SHP77 treated with DMSO at 0.1 percent for 48 hours (cell line): ENCODE measurements at places on chromosomes 1 and 21.
A peak's percentile ranks its signal among the peaks of the same experiment; 100 is the strongest.

- DNase-seq = no peak
These were observed 71.9 kb downstream of the SCCPDH start for GRCh38 chr1:246795906-246796694.

DNA sequence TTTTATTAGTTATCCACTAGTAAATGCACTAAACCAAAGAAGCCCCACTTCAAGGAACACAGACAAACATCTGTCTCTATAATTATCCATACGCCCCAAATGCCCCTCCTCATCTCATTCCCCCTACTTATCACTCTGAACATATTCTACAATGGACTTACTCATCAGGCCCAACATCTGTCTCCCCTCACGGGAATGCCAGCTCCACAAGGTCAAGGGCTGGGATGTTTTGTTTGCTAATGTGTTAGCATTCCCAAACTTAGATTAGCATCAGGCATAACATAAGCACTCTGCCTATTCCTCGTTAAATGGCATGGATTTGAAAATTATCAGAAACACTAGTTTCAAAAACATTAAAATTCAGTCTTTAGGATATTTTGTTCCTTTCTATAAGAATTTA lies 279.5 kb downstream of the DSCAM start:
- DNase-seq = no peak

DNA sequence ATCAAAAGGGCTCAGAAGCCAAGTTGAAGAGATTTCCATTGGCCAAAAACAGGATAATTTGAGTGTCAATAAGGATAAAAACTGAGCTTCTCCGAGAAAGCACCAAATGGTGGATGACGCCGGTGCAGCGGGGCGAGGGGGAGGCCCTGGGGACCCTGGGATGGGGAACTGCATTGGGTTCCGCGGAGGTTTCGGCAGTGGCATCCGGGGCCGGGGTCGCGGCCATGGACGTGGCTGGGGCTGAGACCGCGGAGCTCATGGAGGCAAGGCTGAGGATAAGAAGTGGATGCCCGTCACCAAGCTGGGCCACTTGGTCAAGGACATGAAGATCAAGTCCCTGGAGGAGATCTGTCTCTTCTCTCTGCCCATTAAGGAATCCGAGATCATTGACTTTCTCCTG lies 97.2 kb downstream of the DMRTA2 start:
- no peak for DNase-seq

DNA sequence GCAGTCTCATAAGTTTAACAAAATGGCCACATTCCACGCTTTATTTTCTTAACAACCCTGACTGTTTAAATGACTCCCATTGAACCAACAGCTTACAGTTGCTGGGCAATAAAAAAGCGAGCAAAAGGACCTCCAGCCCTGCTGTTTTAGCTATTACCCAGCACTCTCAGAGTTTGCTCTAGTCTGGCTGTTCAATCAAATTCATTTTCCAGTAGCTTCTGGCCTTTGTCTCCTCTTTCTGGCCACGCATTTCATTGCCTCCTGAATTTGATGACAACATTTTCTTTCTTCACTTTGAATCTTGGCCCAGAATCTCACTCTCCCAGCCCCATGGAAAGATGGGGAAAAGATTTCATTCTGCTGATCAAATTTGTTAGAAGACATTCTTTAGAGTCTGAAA lies 44.1 kb upstream of the DOCK7 start:
- DNase-seq = no peak

GRCh38 chr1:97827887-97828286 lies 92.9 kb downstream of the DPYD start:
- no peak for DNase-seq

DNA sequence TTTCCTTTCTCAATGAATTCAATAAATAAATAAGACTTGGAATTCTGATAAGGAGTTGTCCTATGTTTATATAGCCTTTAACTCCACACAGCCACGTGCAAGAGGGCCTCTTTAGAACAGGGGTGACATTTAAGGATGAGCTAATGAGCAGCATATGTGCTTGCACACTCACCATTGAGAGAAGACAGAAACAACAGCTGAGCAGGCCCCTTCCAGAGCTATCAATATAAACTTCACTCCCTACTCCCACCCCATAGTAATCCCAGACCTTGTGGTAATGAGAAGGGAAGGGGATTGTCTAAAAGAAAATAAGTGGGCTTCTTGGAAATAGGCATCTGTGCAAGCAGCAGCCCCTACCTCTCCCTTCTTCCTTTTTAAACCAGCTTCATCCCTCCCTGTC lies 176.0 kb downstream of the SEC16B start:
- no peak for DNase-seq

GRCh38 chr1:2073382-2074230 lies 23.4 kb downstream of the PRKCZ start:
- DNase-seq = peak; percentile 21

GRCh38 chr1:56123421-56123820 lies 455.9 kb downstream of the PLPP3 start:
- DNase-seq = no peak

DNA sequence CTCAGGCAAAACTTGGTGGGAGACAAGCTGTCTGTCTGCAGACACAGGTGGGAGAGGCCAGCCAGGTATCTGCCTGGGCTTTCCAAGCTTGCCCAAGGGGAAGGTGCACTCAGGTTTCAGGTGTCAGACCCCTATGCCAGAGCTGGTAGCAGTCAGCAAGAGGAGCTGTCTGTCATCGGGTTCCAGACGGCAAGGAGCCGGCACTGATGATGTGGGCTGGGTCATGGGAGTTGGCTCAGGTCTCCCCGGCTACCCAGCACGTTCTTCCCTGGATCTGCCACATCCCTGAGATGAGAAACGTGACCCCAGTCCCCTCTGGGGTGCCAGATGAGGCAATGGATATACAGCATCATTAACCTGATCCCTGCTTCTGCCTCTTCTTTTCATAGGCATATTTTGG lies 23.0 kb downstream of the TMCC2 start:
- no peak for DNase-seq

DNA sequence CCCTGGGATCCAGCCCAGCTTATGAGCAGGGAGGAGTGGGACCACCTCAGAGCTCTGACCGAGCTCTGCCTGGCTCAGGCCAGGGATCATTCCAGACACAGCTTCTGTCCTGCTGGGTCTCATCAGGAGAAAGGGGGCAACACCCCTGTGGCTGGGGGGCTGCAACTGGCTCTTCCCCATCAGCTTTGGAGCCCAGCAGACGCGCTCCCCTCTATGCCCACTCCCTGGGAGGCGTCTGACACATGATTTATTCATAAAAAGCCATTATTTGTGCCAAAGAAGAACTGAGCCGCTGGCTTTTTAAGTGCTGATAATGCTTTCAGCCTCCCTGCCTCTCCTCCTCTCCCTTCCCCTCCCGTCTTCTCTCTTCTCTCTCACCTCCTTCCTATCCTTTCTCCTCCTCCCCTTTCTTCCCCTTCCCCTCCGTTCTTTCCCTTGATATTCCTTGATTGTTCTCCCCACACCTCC lies 25.0 kb downstream of the FOXO6 start:
- no peak for DNase-seq

- no peak for DNase-seq
These were observed 64.1 kb downstream of the USP24 start for GRCh38 chr1:55150880-55151588.

DNA sequence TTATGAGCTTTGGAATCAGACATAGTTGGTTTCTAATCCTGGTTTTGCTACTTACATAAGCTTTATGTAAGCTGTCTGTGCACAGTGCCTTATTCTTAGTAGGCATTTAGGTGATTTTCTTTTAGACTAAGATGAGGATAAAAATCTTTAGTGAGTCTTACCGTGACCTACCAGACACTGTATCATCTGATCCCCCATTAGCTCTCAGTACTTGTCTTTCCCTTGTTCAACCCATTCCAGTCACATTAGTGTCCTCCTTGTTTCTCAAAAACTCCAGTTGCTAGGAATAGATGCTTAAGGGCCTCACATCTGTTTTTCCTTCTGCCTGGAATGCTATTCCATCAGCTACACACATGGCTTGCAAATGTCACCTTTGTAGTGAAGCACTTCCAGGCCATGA lies 18.8 kb downstream of the PPP1R12B start:
- no peak for DNase-seq

GRCh38 chr21:45286671-45287437 lies 841 bp downstream of the POFUT2 start:
- DNase-seq = no peak

- DNase-seq = no peak
These were observed 45.0 kb downstream of the VAV3 start for GRCh38 chr1:107919953-107920352.

- DNase-seq = no peak
These were observed 22.0 kb downstream of the RLF start for GRCh38 chr1:40183055-40183710.

- DNase-seq = peak; percentile 45
These were observed 58.8 kb upstream of the SPATA6 start for GRCh38 chr1:48530727-48531351.

DNA sequence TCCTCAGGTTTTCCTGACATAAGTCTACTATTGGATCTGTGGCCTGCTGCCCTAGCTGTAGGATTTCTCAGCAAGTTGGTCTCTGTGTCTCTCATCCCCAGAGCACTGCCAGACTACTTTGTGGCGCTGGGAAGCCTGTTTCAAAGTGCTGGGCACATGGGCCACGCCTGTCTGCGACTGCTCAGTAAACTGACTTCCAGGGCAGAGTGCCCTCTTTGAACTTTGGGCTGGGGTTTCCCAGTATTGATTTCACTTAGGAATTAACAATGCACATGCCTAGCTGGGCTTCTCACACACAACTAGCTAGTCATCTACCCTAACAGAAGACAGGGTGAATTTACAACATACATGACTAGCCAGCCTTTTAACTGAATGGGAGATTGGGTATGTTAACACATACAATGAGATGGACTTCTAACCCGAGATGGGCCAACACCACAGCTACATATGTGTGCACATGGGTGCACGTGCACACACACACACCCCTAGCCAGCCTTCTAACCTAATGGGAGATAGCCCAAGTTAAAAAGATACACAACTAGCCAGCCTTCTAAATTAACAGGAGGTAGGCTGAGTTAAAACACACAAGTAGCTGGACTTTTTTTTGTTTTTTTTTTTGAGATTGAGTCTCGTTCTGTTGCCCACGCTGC lies 6.9 kb upstream of the TRIM17 start:
- no peak for DNase-seq

DNA sequence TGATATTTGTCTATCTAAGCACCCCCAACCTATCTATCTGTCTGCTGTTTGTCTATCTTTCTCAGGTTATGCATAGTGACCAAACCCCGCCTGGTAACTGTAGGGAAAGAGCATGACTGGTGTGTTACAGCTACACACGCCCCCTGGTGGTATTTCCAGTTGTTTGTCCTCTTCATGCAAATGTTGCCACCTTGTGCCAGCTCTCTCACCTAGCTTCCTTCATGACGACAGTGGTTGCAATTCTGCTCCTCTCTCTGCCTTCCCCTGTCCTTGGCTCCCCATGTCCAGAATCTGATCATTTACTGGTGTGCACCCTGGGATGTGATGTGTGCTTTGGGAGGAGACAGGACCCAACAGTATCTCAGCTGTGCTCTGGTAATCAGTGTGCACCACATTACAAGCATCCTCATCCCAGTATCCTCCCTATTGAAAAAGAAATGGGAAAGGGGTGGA lies 8.1 kb upstream of the INKA2 start:
- DNase-seq = peak; percentile 35

DNA sequence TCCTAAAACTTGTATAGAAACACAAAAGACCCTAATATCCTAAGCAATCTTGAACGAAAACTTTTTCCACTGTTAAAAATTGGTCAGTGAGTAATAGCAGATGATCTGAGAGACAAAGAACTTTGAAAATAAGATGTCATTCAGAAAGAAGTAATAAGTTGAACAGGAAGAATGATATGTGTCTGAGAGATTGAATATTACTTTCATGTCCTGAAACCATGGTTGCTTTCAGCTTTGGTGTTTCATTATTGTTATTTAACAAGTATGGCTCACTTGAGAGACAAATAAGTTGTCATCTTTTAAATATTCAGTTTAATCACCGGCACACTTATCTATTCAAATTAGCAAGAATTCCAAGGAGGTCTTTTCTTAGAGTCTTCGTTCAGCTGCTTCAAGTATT lies 11.4 kb downstream of the PRKACB start:
- DNase-seq = no peak

DNA sequence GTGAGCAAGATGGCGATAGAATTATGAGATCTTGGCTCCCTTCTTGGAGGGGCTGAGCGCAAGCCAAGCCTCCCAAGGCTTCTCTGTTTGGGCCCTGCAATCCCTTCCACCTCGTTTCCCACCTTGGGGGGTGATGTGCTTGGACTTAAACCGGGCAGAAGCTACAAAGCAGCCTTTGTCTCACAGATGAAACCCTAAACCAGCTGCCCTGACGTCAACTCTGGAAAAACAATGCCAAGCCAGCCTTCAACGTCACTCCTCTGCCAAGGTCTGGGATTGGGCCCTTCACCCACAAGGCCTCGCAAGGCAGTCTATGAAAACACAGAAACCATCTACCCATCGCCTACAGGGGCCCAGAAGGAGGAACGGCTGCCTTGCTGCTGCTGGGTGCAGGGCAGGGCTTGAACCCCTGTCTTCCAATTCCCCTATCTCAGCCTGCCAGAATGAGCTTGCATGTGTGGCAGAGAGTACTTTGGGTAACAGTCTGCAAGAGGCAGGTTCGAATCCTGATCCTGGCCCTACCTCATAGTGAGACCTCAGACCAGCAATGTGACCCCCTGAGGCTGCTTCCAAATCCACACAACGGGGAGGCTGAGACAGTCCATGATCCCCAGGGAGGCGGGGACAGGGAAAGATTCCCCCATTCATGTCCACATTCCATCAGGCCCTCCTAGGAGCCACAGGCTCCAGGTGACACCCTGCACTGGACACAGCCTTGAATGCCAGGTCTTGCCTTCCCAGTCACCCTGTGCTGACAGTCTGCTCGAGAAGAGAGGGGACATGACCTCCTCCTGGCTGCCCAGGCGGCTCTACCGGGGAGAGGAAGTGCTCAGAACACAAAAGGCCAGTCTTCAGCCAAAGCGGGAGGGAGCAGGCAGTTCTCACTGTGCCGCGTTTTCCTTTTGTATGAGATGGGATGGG lies 15.0 kb downstream of the IFFO2 start:
- DNase-seq = peak; percentile 89

GRCh38 chr21:39152271-39152670 lies 31.0 kb downstream of the PSMG1 start:
- no peak for DNase-seq

DNA sequence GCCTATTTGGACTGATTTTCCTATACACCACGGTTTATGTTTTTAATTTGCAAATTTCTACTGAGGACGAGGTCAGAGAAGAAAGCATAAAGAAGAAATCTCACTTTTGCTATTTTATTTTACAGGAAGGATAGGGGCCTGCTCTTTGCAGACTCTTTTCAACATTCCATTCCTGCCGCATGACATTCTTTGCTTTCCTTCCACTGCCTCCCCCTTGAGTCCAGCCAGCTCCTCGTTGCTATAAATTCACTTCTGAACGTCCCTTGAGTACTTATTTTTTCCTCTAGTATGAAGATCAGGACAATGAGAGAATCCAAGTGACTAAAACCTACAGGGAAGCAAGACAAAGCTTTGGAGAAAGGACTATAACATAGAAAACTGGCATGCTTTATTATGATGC lies 53.4 kb upstream of the PTGFR start:
- no peak for DNase-seq

DNA sequence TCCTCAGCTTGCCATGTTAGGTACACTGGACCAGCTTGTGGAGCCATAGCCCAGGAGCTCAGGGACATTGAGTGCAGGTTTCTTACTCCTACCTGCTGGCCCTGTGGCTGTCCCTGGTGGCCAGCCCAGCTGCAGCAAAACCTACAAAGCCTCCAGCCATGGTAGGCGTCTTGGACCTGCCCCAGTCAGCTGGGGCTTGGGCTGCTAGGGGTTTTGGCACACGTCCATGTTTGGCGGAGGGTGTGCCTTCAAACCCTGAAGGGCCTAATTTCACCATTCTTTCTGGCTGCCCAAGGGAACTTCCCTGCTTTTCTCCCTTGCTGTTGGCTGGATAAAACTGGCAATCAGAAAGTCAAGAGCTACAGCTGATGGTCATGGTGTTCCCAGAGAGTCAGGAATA lies 25.4 kb downstream of the HMGCS2 start:
- no peak for DNase-seq
